ENCODE measurements at places on chromosomes 13 and 19.
A peak's percentile ranks its signal among the peaks of the same experiment; 100 is the strongest.

GRCh38 chr13:77918391-77919245, at the start of gene EDNRB:
Gene EDNRB, minus strand, starts transcription at chr13:77918831. Its CDS starts 258 bp downstream, at chr13:77918573.
- DNase-seq, result no peak

GRCh38 chr19:11708457-11708856, 30.3 kb downstream of the ZNF823 start:
- no peak for DNase-seq

DNA sequence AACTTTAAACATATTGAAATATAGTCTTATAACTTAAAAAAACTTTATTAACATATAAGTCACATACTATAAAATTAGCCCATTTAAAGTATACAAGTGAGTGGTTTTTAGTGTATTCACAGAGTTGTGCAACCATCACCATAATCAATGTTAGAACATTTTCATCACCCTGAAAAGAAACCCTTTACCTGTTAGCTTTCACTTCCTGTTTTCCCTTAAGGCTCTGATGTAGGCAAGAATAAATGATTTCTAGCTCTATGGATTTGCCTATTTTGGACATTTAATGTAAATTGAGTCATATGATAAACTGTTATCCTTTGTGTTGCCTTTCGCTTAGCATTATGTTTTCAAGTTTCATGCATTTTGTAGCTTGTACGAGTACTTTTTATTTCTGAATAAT, 15.6 kb downstream of the ZNF568 start:
- DNase-seq, result no peak

GRCh38 chr13:38636073-38636472, 50.8 kb upstream of the FREM2 start:
- no peak for DNase-seq

- no peak for DNase-seq
Observed at GRCh38 chr13:37074703-37075102, 15.2 kb upstream of the SUPT20H start.

- no peak for DNase-seq
Observed at GRCh38 chr13:30735025-30735871, at the start of gene ALOX5AP. Gene ALOX5AP, plus strand, starts transcription at chr13:30735543. Its CDS starts 63 bp downstream, at chr13:30735606.

- DNase-seq, result no peak
Observed at GRCh38 chr19:38946229-38947010, 15.7 kb downstream of the MRPS12 start.

DNA sequence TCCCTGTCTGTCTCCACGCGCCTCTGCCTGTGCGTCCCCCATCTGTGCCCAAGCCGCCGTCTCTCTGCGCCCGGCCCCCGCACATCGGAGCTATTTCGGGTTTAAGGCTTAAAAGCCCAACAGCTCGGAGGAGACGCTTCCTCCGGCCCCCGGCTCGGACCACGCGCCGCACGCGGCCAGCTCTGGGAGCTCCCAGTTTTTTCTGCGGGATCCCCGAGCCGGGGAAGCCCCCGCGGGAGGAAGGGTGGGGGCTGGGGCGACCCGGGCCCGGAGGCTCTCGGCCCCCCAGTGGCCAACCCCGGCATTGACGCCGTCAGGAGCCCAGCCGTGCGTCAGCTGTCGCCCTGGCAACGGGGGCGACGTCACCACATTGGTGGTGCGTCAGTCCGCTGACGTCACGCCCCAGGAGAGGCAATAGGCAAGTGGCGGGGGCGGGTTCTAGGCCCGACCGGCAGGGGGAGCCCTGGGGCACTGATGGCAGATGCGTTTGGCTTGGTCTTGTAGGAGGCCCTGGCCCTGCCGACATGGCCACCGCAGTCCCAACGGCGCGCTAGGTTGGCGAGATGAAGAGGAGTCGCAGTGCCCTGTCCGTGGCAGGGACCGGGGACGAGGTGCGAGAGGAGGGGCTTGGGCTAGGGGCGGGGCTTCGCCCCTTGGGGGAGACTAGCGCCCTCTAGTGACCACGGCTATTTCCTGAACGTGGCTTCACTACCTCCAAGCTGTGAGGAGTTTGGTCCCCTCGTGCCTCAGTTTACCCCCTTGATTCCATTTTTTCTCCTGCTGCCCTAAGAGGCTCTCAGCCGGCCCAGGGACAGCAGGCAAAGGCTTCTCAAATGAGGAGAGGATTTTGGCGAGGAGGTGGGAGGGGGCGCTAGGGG, 3.7 kb upstream of the PDE4A start:
- DNase-seq, result peak; percentile 89

DNA sequence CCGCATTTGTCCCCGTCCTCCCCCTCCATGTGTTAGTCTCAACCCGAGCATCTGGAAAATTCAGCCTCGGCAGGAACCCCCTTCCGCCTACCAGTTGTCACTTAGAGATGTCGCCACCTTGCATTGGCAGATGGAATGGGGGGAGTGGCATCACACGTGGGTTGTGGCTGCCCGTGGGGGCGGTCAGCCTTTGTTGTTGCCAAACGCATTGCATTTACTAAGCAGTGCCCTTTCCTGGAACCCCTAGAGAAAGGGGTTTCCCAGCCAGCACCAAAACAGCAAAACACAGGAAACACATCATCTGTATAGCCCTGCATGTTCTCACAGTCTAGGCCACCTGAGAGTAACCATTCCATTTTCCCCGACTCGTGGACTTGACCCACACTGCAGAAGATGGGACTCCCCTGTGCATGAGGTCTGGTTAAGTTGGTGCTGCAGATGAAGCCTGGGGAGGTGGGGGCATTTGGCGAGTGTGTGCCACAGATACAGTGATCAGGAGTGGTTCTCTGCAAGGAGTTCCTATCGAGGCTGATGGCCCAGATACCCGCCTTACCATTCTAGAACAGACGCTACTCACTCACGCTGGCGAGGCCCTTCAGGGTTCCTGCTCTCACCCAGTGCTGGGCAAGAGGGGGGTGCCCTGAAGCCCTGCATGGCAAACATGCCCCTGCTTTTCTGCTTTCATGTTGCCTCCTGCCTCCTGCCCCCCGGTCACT, 38.3 kb downstream of the TMED1 start:
- peak; percentile 83 for DNase-seq

DNA sequence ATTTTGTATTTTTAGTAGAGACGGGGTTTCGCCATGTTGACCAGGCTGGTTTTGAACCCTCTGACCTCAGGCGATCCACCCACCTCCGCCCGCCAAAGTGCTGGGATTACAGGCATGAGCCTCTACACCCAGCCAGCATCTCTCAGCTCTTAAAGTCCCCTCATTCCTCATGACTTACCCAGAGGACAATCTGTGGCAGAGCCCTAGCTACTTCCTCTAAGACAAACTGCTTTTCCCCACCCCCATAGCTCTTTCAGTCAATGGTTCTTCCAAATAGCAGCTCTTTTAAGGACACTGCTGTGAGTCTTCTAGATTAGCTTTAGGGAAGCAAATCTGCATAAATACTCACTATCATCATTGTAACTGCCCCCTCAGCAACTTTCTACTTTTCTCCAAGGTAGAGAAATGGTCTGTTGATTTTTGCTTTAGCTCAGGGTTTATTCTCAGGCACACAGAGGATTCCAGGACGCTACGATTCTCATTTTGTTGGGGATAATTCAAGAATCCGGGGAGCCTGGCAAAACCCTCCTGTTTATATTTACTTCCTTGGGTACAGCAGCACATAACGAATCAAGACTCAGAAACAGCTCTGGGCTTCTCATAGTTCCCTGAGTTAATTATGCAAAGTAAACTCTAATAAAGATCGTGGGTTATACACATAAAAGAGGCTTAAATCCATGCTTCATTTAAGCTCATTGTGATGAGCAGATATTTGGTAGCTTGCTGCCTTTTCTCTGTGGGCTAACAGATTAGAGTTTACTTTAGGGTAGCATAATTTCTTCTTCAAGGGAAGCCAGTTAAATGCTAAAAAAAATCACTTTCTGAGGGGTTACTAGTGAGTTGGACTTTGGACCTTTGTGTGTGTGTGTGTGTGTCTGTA, 357.4 kb downstream of the TDRD3 start:
- no peak for DNase-seq

- no peak for DNase-seq
Observed at GRCh38 chr19:12782174-12782423, 6.7 kb upstream of the HOOK2 start.

DNA sequence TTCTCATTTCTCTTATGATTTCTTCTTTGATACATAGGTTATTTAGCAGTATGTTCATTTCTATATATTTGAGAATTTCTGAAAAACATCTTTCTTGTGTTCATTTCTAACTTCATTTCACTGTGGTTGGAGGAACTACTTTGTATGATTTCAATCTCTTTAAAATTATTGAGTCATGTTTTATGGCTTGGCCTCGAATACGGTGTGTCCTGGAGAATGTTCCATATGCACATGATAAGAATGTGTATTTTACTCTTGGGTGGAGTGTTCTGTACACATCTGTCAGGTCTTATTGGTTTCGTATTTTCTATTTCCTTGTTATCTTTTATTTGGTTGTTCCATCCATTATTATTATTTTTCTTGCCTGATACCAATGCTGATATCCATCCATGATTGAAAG, 22.9 kb downstream of the DNM2 start:
- DNase-seq, result no peak

DNA sequence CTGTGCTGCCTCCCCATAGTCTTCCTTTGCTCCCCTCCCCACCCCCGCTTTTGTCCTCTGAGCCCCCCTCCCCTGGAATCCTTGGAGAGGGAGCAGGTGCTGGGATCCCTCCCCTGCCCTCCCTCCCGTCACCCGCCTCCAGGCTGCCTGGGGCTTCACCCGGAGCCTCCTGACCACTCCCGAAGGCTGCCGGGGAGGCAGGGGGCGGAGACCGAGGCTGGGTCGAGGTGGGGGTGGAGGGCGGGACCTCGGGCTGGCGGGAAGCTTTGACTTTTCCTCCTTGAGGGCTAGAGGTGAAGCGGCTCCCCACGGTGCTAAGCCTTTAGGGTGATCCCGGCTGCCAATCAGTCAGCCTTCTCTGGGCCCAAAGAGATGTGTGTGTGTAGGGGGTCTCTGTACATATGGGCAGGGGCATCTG, 1.5 kb downstream of the KMT5C start:
- DNase-seq, result no peak

DNA sequence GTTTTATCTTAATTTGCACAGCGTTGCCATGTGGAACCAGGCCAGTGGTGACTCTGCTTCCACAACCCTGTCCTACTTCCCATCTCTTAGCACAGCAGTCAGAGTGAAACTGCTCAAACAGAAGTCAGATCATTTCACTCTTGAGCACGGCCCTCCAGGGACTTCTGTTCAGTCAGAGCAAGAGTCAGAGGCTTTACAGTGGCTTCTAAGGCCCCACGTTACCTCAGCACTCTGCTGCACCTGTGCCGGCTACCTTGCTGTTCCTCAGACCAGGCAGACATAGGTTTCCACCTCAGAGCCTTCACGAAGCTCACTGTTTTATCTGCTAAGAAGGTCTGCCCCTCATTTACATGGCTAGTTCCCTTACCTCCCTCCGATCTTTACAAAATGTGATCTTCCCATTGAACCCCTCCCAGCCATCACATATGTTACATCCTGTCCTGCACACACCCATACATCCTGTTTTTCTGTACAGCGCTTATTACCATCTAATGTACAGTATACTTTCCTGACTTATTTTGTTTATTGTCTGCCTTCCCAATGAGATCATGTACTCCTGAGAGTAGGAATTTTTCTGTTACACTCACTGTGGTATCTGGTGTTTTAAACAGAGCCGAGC, 41.6 kb downstream of the TM9SF2 start:
- DNase-seq, result peak; percentile 44

All from activated CD4-positive, CD25-positive, alpha-beta regulatory T cell treated with anti-CD3 and anti-CD28 coated beads, Interleukin-2, amount 50 U/mL, for 72 hours (primary cell).